ENCODE measurements at places on chromosomes 5 and 9.

DNA sequence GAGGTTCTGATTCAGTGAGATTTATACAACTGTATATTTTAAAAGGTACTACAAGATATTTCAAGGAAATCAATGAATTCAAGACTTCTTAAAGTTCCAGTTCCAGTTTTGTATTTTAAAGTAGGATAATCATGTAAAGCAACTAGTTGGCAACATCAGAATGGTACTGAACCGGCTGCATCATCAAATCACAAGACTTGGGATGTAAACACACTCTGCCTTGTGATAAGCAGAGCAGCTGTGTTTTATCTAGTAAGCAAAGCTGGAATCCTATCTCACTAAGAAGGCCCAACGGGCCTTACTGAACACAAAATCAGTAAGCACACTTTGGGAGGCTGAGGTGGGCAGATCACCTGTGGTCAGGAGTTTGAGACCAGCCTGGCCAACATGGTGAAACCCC, 327.2 kb upstream of the NREP start:
- no peak for DNase-seq

GRCh38 chr9:14780251-14780650, 57.7 kb upstream of the CER1 start:
- no peak for DNase-seq

- DNase-seq: peak; percentile 25
Measured at GRCh38 chr9:105281272-105281671, 36.8 kb downstream of the SLC44A1 start.

GRCh38 chr9:134346151-134346550, 19.9 kb downstream of the RXRA start:
- DNase-seq: peak; percentile 65

DNA sequence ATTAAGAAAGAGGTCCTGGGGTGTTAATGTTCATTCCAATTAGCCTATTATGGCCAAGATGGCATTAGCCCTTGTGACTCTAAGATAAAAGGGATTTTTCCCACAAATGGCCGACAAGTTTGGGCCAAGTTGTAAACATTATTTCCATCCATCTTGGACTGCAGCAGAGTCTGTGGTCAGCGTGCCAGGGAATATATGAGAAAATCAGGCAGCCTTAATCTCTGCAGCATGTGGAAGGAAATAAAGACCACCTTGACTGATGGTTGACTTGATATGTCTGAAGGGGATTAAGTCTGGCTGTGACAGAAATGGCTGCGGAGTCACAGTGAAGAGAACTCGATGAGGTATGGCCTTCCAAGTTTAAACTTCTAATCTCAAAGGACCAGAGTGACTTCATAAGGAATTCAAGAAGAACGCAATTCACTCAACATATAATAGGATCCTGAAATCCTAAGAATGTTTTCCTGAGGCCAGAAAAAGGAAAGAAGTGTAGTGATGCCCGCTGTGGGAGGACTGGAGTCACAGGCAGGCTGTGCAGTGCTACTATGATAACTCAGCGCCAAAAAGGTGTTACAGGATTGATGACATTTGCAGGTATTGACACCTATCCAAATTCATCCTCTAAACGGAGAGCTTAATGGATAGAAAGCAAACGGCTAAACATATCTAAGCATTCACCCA, 287.1 kb downstream of the SEC61B start:
- no peak for DNase-seq

DNA sequence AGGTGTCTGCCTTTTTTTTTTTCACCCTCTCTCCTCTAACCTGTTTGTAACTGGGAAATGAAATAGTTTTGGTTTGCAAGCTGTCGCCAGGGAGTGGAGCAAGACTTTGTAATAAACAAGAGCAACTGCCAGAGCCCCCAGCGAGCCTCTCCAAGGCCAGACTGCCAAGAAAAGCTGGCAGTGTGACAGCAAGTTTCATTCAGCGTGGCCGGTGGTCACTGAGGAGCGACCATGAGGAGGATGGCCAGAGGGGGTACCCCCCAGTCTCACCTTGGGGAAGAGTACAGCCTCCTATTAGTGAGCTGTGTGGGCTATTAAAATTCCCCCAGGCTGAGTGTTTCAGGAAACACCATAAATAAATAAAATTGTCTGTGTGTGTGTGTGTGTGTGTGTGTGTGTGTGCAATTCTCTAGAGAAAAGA, 49.9 kb downstream of the ZFAND5 start:
- DNase-seq: peak; percentile 67

DNA sequence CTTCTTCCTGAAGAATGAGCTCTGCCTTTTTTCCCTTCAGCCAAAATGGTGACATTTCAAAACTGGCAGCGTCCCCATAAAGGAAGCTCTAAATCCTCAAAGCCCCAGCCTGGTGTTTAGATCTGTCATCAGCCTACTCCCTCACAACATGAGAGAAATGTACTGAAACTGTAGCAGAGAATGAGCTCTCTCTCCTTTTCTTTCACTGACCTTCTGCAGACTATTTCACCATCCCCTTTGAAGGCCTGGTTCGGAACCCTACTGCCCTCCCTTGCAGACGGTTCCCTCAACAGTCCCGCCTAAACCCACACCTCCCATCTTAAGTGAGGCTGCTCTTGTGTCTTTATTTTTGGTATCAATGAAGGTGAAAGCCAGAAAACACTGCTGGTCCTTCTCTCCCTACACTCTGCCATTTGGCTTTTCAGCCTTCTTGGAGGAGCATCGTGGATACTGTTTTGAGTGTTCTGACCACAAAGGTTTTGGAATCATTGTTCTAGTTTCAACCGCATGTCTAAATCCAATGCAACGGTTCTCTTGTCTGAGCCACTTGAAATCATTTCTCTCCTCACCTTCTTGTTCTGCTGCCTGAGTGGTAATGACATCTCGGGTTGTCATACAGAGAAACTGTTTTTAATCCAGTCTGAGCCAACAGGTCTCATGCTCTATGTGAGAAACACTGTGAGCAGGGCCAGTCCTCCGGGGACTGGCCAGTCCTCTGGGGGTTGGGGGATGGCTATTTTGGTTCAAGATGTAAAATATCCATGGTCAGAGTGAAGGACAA, 39.0 kb downstream of the ITK start:
- peak; percentile 39 for DNase-seq

DNA sequence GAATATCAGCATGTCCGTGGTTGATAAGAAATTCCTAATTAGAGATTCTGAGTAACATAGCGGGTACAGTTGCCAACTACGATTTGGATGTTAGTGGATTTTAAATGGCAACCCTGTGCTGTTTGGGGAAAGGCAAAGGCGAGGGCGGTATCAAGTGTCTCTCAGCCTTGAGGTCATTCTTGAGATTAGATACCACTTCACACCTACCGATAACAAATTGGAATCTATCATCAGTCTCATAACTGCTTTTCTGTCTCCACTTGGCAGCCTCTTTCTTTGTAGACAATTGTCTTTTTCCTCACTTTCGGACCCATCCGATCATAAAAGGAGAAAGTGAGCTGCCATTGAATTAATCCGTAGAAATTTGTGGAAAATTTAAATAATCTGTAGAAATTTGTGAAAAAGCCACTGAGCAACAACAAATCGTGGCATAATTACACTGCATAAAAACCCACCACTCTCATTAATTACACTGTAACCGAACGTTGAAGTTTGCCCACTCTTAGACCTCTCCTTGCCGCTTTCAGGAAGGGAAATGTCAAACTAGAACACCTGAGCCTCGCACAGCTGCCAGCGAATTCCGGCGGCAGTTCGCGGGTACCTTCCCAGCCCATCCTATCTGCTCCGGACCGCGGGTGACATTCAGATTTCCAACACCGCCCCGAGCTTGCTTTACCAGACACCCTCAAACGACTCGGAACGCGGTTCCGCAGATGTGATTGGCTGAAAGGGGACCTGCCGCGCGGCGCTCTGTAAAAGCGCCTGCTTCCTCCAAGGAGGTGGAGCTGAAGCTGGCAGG, 849 bp upstream of the RGMB start:
- DNase-seq: peak; percentile 56

DNA sequence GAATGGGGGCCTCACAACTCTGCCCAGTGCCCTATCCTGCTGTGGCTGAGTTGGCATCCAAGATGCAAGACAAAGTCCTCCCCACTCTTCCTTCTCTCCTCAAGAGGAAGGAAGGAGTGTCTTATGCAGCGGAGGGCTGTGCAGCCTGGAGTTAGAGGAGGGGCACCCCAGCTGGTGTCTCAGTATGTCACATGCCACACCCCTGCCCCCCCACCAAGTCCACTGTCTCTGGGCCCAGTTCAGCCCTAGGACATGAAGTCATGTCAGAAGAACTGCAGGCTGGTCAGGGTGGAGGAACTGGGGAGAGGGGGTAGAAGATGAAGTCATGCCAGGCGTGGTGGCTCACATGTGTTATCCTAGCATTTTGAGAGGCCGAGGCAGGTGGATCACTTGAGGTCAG, 28.0 kb upstream of the SLC28A3 start:
- no peak for DNase-seq

- DNase-seq: peak; percentile 78
Measured at GRCh38 chr9:75087289-75087823, 599 bp downstream of the NMRK1 start.

DNA sequence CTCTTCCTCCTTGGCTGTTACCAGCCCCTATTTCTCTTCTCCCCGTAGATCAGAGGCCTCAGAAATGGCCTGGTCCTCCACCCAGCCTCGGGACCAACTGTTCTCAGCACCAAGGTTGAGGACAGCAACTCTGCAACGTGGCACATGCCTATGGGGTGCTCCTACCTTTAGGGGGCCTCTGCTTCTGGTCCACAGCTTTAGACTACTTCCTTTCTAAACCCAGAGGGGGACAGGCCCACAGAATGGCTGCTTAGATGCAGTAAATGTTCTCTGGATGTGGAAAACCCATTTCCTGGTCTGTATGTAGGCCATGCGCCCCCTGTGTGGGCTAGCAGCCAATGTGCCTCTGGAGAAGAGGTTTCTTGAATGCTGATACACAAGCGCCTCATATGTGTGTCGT, 68.4 kb downstream of the NRG2 start:
- DNase-seq: no peak

- peak; percentile 72 for DNase-seq
Measured at GRCh38 chr9:31304576-31304975, 1079.9 kb upstream of the ACO1 start.

Data from GM23248 (cell line).